Activated gamma-delta T cell (primary cell): ENCODE measurements at places on chromosomes 2 and 18.
A peak's percentile ranks its signal among the peaks of the same experiment; 100 is the strongest.

- DNase-seq, result no peak
These were observed 6.3 kb upstream of the KCNK3 start for GRCh38 chr2:26685989-26686839.

GRCh38 chr18:7924616-7925015, 357.5 kb downstream of the PTPRM start:
- no peak for DNase-seq

GRCh38 chr2:240170354-240170735, 29.9 kb upstream of the OTOS start:
- DNase-seq, result no peak

DNA sequence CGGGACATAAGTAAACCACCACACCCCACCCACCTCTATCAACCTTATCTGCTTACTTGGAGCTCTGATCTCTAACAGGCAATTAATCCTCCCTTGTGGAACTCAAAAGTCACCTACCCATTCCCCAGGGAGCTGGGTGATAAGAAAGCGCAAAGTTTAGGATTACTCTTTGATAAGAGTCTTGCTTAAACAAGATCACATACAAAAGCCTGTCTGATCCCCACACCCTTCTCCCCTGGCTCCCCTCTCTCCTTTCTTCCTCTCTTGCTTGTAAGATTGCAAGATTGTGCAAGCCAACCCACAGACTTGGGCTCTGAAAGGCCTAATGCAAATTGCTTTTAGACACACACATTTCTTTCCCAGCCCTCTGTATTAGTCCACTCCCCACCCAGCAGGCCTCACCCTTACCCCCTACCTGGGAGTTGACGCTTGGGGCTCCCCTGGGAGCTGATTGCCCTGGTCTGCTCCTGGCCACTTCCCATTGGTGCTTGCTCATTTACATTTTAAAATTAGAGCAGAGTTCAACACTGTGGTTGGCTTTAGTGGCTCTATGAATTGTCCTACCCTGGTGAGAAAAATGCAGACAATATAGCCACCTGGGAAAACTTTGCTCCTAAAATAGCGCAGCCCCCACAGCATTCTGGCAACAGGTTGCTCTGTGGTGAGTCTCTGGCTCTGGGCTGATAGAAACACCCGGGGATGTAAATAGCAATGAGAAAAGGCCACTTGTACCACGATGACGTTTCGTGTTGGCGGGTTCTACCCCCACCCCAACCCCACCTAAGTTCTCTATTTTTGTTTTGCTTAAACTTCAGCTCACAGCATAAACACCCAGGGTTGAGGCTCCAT, 92.8 kb upstream of the MSH2 start:
- DNase-seq, result no peak

GRCh38 chr2:177799531-177799930, 273.0 kb downstream of the PDE11A start:
- DNase-seq, result no peak

- DNase-seq, result no peak
These were observed 420.0 kb downstream of the ZEB2 start for GRCh38 chr2:144099780-144100377.

DNA sequence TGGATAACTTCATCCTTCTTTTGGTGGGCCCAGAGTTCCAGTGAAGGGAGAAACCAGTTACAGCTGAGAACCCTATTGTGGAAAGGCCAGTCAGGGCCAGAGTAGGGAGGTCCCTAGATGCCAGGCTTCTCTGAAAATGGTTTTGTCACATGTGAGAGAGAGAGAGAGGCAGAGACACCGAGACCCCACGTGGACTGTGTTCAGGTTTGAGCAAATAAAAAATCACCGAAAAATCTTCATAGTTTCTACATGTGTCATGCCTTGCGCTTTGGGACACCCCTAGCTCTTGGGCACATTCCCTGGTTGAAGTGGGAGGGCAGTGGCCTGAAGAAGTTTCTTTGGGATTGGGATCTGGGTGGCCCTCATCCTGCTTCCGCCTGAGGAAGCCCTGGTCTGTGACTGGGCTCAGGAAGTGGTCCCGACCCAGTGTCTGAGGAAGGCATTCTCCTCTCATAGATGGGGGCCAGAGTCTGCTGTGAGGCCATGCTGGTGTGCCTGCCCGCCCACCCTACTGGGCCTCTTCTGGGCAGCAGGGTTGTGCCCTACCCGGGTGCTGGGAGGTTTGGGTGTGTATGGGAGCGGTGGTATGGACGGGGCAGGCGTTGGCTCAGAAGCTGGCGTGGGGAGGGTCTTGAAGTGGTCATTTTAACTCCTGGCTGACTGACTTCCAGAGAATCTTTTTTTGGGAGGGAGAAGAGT, 16.1 kb downstream of the NCK2 start:
- DNase-seq, result no peak

- no peak for DNase-seq
These were observed 184.2 kb upstream of the ZEB2 start for GRCh38 chr2:144703852-144704708.

- DNase-seq, result no peak
These were observed 30.7 kb upstream of the SCN1A start for GRCh38 chr2:166158546-166158945.

GRCh38 chr2:152363936-152364335, 29.0 kb downstream of the FMNL2 start:
- DNase-seq, result no peak

DNA sequence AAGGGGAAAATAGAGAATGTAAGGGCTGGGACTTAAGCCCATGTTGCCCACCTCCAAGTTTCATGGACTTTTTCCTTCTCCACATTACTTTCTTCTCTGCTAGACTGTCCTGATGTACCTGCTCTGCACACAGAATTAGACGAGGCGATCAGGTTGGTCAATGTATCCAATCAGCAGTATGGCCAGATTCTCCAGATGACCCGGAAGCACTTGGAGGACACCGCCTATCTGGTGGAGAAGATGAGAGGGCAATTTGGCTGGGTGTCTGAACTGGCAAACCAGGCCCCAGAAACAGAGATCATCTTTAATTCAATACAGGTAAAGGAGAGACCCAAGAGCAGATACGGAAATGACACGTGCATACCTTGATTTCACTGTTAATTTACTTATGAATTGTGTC, 16.2 kb upstream of the TYMS start:
- DNase-seq, result no peak

DNA sequence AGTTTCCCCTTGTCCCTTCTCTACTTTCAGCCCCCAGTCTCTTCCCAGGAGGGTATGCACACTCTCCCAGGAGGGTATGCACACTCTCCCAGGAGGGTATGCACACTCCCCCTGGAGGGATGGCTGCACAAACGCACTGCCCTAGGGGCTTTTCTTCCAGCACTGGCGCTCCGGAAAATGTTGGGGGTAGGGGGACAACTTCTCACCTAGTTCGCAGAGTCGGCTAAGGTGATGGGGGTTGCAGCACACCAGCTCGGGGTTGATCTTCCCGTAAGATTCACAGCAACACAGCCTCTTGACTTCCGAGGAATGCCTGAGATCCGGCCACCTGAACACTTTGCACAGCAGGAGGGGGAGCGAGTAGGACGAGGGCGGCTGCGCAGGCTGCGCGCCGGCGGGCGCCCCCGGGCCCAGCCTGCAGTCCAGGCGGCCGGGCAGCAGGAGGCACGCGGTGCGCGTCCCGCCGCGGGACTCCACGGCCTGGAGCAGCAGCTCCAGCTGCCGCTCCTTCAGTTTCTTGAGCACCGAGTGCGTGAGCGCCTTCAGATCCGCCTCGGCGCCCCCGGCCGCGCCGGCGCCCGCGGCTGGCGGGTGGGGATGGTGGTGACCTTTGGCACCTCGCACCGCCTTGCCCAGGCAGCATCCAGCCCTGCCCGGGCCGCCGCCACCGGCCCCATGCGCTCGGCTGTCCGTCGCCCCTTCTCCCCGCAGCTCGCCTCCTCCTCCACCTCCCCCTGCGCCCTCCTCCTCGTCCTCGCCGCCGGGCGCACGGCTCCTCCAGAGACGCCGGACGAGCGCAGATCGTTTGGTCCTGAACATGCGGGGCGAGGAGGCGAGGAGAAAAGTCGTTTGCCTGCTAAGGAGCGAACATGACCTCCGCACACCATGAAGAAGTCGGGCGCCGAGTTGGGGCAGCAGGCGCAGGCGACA, 894 bp downstream of the SMAD7 start:
- DNase-seq, result peak; percentile 44

GRCh38 chr2:227884511-227884947, 13.1 kb downstream of the DAW1 start:
- DNase-seq, result no peak

- no peak for DNase-seq
These were observed 25.8 kb downstream of the CASP10 start for GRCh38 chr2:201208563-201209252.

- DNase-seq, result no peak
These were observed 208.1 kb upstream of the KLHL14 start for GRCh38 chr18:32980896-32981295.

- DNase-seq, result no peak
These were observed 20.8 kb upstream of the SOS1 start for GRCh38 chr2:39141334-39142271.

GRCh38 chr2:149068996-149069888, 30.7 kb downstream of the LYPD6B start:
- DNase-seq, result no peak

DNA sequence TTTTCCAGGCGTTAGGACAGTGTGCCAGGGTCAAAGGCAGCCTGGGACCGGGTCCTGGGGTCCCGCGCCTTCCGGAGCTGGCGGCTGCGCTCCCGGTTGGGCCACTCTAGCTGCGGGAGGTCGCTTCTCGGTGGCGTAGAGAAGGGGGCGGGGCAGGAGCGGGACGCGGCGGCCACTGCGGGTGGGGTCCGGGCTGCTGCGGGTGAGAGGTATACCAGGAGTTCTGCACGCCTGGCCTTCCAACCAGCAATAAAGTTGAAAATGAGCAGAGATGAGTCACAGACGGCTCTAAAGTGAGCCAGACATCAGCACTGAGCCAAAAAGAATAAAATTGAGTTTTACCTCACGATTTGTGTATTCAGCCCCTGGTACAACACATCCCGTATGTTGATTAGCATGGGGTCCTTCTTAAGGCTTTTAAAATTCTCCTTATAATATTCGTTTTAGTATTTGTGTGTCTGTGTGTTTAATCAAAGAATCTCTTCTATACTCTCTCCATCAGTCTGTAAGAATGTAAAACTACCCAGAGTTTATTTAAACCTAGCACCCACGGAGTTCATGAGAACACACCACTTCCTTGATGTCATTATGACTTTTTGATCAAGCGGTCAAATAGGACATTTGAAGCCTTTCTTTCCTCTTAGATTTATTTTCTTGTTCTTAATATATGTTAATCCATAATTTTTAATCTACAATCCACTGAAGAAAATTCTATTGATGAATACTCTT, at the start of gene C1GALT1C1L:
TSS of gene C1GALT1C1L (minus strand) at position 108 of the 729 bp plus-strand sequence. CDS start at position 1, 107 bp downstream.
- DNase-seq, result no peak

DNA sequence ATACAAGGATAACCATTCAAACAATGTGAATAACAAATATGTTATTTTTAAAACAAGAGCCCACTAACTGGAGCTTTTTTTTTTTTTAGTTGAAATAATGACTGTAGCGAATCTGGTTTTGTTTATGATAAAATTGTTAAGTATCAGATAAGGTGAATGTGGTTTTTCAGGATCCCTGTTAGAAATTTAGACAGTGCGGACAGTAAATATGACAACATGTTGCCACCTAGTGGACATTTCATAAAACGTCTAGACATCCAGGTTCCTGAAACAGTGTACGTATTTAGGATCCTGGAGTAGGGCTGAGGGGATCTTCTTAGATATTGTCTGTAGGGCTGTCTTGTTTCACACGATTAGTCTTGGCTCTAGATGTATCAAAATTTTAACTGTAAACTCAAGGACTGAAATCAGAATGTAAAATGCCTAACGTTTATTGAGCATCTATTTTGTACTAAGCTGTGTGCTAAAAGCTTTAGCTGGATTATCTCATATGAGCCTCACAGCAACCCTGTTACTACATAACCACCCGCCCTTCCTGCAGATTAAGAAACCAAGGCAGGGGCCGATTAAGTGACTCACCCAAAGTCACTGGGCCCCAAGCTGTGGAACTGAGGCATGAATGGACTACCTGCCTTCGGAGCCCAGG, 23.9 kb upstream of the CCDC68 start:
- DNase-seq, result no peak

DNA sequence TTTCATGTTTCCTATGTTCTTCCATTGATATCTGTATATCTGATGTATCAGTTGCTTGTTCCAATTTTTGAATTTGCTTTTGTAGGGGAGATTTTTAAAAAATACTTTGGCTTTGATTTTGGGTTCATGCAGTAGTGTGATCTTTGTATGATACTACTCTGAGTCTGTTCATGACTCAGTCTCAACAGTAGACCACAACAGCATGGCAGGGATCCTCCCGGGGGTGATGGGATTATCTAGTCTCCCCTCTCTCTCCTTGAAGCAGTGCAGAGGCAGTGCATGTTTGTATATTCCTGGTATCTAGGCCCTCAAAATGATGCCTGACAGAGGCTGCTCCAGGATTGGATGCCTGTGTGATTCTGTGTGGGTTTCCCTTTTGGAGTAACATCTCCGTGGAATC, 55.3 kb downstream of the G6PC2 start:
- no peak for DNase-seq

DNA sequence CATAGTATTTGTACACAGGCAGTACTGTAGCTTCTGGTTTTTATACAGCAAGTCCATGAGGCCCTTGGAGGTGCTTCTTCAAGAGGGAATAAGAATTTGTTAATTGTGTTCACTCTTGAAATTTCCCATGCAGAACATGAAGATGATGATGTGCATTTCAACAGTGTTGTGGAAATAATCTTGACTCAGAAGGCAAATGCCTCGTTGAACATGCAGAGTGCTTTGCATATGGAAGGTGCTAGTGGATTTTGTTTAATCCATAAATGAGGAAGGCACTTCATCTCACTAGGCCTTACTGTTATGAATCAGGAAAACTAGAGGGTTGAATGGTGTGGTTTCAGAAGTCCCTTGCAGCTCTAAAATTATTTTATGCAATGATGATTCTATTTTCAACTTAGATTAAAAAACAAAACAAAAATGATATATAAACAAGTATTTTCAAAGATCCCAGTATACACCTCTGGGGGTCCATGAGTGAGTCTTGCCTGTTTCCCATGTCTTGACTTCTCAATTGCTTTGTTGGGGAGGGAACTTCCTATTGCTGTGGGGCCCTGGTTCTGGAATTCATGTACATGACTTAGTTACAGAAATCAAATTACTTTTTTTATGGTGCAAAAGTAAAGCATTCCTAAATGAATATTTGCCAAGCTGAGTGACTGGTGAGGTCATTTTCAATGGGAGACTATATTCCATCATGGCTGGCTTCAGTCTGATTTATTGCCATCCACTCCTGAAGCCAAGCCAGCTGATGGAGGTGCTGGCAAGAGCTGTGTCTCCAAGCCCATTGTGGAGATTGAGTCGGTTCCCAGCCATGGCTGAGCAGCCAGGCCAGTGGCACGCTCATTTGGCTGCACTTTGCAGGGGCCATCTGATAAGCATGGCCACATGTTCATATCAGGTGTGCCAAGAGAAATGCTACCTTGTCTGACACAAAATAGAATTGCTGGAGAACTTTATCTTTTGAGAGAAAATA, 56.5 kb downstream of the MGAT5 start:
- DNase-seq, result no peak

- DNase-seq, result no peak
These were observed 28.4 kb downstream of the BOLA3 start for GRCh38 chr2:74119339-74119738.

GRCh38 chr2:151716721-151717120, 17.6 kb downstream of the NEB start:
- DNase-seq, result no peak

GRCh38 chr2:66109419-66109818, 325.5 kb upstream of the MEIS1 start:
- no peak for DNase-seq

- no peak for DNase-seq
These were observed 205.5 kb downstream of the BCL2 start for GRCh38 chr18:63113899-63114565.
